Stimulated activated CD8-positive, alpha-beta memory T cell treated with anti-CD3 and anti-CD28 coated beads, Interleukin-4, amount 100 ng/mL, for 1 hour (primary cell): ENCODE measurements at places on chromosomes 1 and 21.

GRCh38 chr1:2354511-2355372, 36.6 kb downstream of the MORN1 start:
- DNase-seq: no peak

GRCh38 chr1:205927676-205928075, 15.6 kb downstream of the SLC26A9 start:
- no peak for DNase-seq

- no peak for DNase-seq
Measured at GRCh38 chr21:46234436-46234950, 5.9 kb upstream of the LSS start.

DNA sequence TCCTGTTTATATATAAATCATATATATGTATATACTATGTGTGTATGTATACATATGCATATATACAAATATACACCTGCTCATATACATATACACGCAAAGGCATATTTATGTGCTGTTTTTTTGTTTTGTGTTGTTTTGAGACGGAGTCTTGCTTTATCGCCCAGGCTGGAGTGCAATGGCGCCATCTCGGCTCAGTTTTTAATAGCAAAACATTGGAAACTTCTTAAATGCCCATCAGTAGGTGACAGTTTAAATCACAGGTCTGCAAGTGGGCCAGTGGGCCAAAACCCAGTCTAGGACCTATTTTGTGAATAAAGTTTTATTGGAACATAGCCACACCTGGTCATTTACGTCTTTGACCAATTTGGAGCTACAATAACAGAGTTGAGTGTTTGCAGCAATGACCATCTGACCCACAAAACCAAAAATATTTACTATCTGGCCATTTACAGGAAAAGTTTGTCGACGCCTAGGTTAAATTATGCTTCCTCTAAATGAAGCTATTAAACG, 132.3 kb downstream of the TOMM20 start:
- no peak for DNase-seq

GRCh38 chr1:113905435-113905861, 322 bp downstream of the DCLRE1B start:
- DNase-seq: no peak

DNA sequence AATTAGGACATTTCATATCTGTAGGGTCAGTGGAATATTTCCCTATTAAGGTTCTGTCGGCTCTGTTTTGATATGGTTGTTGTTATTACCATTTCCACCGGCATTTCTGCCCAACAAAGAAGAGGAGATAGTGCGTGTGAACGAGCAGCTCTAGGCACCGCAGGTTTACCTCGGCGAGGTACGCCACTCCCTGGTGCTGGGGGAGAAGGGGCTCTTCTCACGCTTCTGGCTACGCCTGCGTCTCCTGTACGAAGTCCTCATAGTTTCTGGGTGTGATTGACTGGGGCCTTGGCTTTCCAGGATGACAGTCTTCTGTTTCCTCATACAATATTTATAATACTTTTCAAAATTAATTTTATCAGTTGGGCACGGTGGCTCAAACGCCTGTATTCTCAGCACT, 54.4 kb upstream of the DIP2A start:
- no peak for DNase-seq
